Renal cortical epithelial cell (primary cell): ENCODE measurements at places on chromosomes 7 and 10. TPM values are rescaled to one million over a fixed set of nuclear protein-coding genes. Genes with fewer than 3 reads are reported as not detected.

DNA sequence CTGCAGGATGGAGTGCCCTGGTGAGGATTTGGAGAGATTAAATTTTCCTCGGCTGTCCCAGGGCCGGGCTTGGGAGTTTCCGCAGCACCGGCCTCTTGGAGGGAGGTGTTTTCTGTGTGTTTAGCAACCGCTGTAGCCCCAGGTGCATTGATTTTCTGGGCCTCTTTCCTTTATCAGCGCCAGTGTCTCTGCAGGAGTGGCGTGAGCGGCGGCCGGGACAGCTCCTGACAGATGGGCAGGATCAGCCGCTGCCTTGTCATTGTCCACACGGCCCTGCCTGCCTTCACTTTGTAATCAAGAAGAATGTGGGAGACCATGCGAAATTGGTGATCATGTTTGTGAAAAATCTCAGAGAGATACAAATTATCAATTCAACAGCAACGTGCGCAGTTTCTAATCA, 32.4 kb downstream of the NKX6-2 start:
- no peak for DNase-seq

- no peak for DNase-seq
These were observed 148.8 kb downstream of the CHN2 start for GRCh38 chr7:29343399-29343798.

DNA sequence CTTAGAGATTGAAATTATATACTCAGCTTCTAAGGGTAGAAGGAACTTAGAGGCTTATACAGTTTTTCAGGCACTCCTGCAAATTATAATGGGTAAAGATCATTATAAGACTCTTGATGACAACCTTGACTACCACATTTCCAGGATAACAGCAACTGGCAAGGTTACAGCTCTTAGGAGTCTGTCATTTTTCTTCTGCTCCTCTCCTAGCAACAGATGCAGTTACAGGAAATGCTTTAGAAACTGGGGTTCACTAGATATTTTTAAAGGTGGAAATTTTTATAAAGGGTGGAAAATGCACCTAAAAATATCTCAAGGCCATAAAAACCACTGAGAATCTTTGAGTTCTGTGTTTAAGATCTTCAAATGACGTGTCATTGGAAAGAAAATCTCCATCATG, 185.8 kb downstream of the RELN start:
- no peak for DNase-seq

DNA sequence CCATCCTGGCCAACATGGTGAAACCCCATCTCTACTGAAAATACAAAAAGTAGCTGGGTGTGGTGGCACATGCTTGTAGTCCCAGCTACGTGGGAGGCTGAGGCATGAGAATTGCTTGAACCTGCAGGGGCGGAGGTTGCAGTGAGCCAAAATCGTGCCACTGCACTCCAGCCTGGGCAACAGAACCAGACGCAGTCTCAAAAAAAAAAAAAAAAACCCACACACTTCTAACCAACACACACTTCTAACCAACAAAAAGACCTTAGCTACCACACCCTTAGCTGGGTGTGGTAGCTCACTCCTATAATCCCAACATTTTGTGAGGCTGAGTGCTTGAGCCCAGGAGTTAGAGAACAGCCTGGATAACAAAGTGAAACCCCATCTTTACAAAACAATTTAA, 33.9 kb upstream of the SPOCK2 start:
- DNase-seq: no peak

- no peak for DNase-seq
These were observed 732.8 kb downstream of the ZWINT start for GRCh38 chr10:55628260-55628701.

- no peak for DNase-seq
These were observed 36.8 kb downstream of the LRRC72 start for GRCh38 chr7:16563281-16564022.

DNA sequence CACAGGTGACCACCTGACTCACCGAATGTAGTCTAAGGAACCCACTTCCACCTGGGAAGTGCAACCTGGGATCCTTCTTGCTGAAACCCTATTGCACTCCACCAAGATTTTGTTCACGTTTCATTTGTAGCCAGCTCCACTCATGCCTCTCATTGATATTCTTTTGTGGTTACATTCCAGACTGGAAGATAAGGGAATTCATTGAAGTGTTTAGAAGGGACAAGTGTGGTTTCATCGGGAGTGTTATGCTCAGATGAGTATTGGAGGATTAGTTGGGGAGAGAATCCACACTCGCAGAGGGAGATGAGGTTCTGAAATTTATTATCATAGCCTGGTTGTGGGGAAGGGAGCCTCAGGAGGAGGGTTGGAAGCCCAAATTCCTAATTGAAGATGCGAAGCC, 320.4 kb downstream of the KCNMA1 start:
- DNase-seq: no peak

GRCh38 chr10:132447446-132448247, 50.6 kb downstream of the PWWP2B start:
- DNase-seq: peak; percentile 72

GRCh38 chr10:132304756-132305509, 2.8 kb downstream of the STK32C start:
- DNase-seq: no peak

DNA sequence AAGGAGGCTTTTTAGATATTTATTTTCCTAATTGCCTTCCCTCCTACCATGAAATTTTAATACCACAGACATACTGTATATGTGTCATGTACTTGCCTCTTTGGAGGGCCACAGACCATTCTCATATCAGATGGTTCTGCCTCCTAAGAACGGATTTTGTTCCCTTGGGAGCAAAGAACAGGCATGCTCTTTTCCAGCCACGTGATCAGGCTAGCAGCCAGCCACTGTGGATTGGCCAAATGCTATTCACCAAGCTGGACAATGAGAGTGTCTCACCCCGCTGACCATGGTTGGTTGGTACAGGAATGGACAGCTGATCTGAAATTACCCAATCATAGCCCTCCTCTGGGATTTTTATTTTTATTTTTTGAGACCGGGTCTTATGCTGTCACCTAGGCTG, 21.5 kb upstream of the CRHR2 start:
- no peak for DNase-seq

DNA sequence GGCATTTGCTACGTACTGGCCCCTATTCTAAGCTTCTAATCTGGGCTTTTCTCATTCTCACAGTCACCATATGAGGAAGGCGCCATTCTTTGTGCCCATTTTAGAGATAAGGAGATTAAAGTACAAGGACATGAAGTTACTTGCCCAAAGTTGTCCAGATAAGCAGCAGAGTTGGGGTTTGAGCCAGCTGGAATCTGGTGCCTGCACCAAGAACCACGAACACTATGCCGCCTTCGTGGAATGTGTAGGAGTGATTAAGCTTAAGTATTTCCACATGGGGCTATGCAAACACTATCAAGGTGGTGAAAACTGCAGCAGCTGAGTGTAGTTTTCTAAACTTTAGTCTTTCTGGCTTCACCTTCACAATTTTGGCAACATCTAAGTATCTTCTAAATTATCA, 342.7 kb upstream of the ETV1 start:
- DNase-seq: peak; percentile 23

- peak; percentile 70 for DNase-seq
These were observed 233.1 kb downstream of the PARD3 start for GRCh38 chr10:34581801-34582532.

DNA sequence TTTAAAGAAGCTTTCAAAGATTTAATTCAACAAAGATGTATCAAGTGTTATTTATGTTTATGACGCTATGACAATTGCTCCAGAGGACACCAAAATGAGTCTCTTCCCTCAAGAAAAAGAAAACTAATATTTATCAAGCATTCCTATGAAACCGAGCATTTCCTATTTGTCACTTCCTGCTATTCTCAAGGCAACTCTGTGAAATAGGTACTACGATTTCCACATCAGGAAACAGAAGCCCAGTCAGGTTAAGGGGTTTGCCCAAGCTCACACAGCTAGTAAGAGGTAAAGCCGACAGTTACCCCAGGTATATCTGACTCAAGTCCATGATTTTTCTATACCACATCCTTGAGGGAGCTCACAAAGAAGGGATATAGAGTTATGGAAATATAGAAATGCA, 85.9 kb downstream of the TRIL start:
- peak; percentile 25 for DNase-seq

DNA sequence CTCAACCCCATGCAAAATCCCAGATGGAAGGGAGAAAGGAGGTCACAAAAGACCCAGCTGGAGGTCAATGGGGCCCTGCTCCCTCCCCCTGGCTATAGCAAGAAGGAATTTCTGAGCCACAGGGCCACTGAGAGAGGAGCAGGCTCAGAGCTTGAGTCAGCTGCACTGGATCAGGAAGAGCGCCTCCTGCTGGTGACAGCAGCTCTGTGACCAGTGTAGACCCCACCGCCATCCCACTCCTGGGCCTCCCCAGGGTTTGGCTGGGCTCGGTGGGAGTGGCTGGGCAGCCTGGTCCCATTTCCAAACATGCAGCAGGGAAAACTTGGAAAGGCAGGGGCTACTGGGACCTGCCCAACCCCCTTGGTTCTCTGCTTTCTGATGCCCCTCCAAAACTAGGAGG, 31.5 kb upstream of the PRLHR start:
- no peak for DNase-seq

DNA sequence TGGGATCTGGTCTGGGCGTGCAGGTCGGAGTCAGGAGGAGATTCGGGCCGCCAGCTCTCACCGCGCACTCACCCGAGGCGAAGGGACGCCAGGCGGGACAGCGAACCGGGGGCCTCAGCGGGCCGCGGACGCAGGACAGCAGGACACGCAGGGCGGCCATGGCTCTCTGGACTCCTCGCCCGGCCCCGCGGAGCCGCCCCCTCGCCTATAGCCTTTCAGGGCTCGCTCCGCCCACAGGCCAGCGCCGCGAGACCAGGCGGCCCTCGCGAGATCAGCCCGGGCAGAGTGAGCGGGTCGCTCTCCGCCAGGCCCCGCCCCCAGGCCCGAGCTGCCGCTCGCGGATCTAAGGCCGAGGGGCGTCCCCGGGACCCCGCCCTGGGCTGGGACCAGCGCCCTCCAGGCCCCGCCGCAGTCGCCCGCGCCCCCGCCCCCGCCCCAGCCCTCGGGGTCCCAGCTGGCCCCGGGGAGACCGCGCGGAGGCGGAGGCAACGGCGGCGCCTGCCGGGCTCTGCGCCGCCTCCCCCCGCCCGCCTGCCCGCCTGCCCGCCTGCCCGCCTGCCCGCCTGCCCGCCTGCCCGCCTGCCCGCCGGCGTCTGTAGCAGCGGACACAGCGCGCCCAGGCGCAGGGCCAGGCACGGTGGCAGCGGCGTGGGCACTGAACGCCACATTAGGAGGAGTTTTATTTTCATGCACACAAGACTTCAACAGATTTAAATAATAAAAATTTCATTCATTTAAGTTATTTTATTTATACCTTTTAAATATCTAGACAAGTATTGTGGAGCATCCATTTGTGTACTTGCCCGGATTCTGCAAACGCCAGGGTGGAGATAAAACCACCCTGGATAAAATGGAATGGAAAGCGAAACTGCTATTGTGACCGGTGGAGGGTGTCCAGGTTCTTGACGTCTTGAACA, at the start of gene ECHS1:
TSS of gene ECHS1 (minus strand) at position 181 of the 917 bp plus-strand sequence. CDS start at position 160, 21 bp downstream.
- DNase-seq: peak; percentile 66

- DNase-seq: peak; percentile 10
These were observed 14.0 kb upstream of the ENTPD1 start for GRCh38 chr10:95741807-95742467.

DNA sequence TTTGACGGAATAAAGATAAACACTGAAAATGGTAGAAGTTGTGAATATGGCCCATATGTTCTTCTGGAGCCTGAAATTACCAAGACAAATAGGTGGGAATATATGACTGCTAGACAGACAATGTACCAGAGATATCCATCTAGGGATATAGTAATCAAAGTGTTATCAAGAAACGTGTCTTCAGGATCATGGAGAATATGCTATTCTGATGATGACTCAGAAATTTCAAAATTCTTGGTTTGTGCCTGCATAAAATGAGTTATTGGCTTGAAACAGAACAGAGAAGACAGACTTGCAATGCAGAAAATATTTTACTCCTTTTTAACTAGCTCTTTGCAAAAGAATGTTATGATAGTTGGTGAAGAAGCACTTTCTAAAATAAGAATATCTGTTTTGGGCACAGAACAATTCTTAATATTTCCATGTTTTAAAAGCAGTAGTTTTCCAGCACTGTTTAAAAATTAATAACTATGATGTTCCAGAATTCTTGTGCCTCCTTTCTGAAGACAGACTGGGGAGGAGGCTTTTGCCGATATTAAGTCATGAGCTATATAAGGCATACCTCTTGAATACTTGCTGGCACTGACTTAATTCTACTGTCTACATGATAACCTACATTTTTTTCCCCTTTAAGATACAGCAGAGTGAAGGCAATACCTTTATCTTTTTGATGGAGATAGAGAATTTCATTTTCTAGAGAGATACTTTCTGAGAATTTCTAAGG, 34.4 kb upstream of the CABCOCO1 start:
- DNase-seq: no peak

DNA sequence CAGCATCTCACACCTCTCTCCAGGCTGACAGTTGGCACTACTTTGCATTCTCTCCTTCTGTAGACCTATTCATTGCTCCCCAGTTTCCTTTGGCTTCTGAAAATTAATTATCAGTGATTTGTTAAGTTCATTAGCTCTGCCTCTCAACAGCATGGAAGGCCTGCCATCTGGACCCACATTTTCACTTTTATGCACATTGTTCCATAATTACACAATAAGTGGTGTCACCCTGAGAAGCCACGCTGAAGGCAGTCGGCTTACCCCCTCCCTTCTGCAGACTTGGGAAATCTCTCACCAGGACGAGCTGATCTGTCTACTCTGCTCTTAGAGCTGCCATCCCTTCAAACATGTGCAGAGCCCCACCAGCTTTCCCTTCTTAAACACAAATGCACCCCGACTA, 64.7 kb downstream of the SLIT1 start:
- DNase-seq: no peak

- DNase-seq: peak; percentile 48
These were observed 49.3 kb downstream of the PPP1R17 start for GRCh38 chr7:31735991-31736982.

- no peak for DNase-seq
These were observed 20.6 kb upstream of the NKX6-2 start for GRCh38 chr10:132806561-132807003.

GRCh38 chr10:86653379-86653778, 968 bp upstream of the OPN4 start:
- no peak for DNase-seq

GRCh38 chr7:5451391-5451790, 27.8 kb upstream of the TNRC18 start:
- DNase-seq: no peak

The NKX1-2 gene
- total RNA-seq: not detected in 2 replicates

The GBX1 gene
- total RNA-seq: not detected in 2 replicates

The HYCC1 gene
- total RNA-seq: 41.3 and 49.0 TPM in 2 replicates

The PRXL2A gene
- total RNA-seq: 57.5 and 121 TPM in 2 replicates

The CFAP43 gene
- 0.52 and 4.7 TPM in 2 replicates for total RNA-seq

The ATE1 gene
- 29.0 and 46.2 TPM in 2 replicates for total RNA-seq

The EBF3 gene
- total RNA-seq: under 0.01 and 0.05 TPM in 2 replicates

The POR gene
- total RNA-seq: 54.0 and 82.1 TPM in 2 replicates

The XRCC2 gene
- 0.85 and 2.1 TPM in 2 replicates for total RNA-seq

The SEMA3C gene
- 173 and 349 TPM in 2 replicates for total RNA-seq
